ENCODE measurements at places on chromosomes 1 and 21.

GRCh38 chr1:168236836-168237611 is 11.2 kb downstream of the SFT2D2 start:
- no peak for DNase-seq

- DNase-seq = no peak
Observed at GRCh38 chr1:248114890-248115289, 19.9 kb downstream of the OR2L13 start.

GRCh38 chr1:77830946-77831345 is 51.5 kb downstream of the MIGA1 start:
- DNase-seq = no peak

- no peak for DNase-seq
Observed at GRCh38 chr1:198132060-198132781, 24.6 kb upstream of the NEK7 start.

GRCh38 chr21:45954261-45954660 is 27.3 kb upstream of the COL6A1 start:
- no peak for DNase-seq

DNA sequence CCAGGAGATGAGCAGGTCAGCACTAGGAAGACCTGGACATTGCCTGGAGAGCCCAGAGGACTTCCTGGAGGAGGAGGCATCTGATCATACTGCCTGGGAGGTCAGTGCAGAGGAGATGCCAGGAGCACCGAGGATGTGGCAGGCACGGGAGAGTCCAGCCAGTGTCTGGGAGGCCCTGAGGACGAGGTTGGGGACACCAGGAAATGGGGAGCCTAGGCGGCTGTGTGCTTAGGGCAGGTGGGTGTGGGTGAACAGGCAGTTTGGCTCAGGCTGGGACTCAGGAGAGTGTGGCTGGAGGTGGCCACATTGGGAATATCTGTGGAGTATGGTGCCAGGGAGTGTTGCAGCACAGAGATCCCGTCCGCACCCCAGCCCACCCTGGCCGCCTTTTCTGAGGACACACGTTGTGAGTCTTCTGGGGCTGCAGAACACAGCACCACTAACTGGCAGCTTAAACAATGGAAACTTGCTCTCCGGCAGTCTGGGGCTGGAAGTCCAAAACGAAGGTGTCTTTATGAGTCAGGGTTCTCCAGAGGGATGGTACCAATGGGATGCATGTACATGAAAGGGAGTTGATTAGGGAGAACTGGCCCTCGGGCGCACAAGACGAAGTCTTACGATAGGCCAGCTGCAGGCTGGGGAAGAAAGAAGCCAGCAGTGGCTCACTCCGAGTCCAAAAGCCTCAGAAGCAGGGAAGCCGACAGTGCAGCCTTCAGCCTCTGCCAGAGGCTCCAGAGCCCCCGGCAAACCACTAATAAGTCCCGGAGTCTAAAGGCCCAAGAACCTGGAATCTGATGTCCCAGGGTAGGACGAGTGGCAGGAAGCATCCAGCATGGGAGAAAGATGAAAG is 58.0 kb downstream of the FAAP20 start:
- no peak for DNase-seq

- no peak for DNase-seq
Observed at GRCh38 chr1:18396247-18396980, 84.3 kb upstream of the KLHDC7A start.

DNA sequence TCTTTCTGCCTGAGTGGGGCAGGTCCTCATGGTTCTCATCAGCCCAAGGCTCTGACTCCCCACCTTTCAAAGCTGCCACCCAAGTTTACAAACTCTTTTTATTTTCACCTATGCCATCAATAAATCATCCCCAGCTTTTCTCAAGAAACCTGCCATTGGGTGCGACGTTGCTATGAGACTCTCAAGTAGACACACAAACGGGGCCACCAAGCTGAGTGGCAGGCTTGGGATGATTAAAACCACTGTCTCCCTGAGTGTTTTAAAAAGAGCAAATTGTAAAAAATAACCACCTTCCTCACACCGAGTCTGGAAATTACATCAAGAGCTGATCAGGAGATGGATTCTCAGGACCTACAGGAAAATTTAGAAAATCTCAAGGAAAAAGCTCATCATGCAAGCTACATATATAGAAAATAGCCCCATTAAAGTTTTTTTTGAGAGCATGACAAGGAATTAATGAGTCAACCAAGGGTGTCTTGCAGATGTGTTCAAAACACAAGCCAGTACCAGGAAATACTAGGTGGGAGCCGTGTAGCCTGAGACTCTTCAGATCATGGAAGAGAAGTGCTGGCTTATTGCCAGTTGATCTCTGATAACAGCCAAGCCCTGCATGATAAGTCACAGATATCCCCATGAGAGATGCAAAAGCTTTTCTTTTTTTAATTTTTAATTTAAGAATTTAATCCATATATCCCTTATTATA is 158.4 kb upstream of the BACE2 start:
- no peak for DNase-seq

DNA sequence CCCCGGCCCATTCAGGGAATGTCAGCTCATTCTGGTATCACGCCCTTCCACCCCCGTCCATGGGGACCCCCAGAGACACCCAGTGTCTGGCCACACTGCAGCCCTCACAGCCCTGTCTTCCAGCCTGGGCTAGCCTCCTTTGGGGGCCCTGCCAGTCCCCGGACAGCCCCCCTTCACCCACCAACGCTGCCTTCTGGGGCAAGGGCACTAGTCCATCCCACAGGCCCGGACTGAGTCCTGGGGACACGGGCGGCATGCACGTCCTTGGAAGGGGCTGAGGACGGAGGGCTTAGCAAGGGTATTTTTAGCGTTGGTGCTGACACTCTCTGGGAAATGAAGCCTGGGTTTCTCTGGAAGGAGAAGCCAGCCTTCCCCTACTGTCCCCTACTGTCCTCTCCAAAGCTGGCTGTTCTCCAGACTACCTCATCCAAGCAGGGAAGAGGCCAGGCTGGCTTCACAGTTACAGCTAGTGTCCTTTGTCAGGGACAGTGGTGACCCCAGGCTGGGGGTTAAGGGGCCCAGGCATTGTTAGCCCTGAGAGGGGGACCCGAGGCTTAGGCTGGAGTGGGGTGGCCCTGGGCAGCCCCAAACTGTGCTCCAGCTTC is 39.5 kb downstream of the COQ8A start:
- DNase-seq = no peak

- DNase-seq = no peak
Observed at GRCh38 chr21:27693376-27693775, 726.5 kb upstream of the ADAMTS5 start.

DNA sequence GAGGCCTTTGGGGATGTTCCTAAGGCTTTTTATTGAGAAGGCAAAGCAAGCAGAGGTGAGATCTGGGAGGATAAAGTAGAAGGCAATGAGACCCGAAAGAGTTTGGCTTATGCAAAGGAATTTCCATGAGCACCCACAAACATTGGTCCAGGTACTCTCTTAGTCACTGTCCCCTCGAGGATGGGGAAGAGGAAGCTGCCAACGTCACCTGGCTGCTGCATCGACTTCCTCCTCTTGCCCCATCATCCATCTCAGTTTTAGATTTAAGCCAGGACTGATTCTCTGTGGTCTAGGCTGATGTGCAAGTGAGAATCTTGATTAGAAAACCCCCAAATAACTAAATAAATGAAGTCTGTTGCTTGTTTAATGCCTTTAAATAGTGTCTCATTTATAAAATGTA is 28.7 kb downstream of the RUNX1 start:
- DNase-seq = no peak

GRCh38 chr1:231338270-231339128 is at the start of gene SPRTN:
TSS of gene SPRTN (plus strand) at chr1:231338293. CDS start at chr1:231338384, 91 bp downstream.
- DNase-seq = no peak

- DNase-seq = no peak
Observed at GRCh38 chr21:35268261-35268660, 219.2 kb upstream of the RUNX1 start.

GRCh38 chr1:183905508-183906113 is 100.7 kb downstream of the RGL1 start:
- no peak for DNase-seq

DNA sequence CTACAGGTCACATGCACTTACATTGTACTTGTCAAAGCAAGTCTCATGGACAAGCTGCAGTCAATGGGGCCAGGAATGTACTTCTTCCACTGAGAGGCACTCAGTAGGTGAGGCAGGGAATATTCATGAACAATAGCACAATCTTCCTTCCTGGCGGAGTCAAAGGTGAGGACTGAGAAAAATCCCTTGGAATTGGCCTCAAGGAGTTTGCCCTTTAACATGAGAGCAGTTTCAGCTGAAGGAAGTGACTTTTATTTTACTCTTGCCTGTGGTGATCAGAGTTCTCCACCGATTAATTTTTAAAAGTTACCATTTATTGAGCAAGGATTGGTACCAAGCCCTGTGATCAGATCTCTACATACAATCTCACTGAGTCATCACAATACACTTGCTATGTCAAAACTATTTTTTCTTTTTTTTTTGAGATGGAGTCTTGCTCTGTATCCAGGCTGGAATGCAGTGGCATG is 11.2 kb upstream of the AK2 start:
- DNase-seq = no peak

DNA sequence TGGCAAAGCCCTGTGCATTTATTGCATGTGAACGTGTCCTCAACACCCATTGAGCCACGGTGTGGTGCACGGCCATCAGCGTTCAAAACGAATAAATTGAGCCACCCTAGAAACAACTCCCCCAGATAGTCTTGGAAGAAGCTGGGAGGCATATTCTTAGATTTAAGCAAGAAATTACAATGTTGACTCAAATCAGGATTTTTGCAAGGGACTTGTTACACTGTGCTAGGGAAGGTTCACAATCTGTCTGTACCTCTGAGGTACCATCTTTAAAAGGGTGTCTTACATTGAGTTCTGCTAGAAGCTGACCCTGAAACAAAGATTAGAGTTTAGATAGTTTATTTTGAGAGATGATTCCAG is 16.2 kb downstream of the CD247 start:
- DNase-seq = no peak

GRCh38 chr1:228786361-228787129 is 51.3 kb downstream of the RHOU start:
- DNase-seq = no peak

DNA sequence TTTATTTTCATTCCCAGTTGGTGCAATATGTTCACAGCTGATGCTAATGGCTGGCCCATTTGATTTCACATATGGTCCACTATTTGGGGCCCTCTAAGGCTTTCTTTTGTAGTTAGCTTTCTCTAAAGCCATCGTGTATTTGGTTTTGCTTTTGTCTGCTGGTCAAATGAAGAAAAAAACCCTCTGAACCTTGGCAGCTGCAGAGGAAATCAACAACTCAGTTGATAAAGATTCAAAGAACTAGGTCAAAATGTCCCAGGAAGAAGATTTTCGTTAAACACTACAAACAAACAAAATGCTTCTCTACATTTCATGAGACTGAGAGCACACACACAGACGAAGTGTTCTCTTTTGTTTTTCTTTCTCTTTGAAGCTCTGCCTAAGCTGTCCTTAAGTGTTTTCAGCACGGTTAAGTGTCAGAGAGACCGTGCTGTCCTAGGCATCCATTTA is 655.0 kb downstream of the RWDD3 start:
- DNase-seq = no peak

- DNase-seq = no peak
Observed at GRCh38 chr1:6348511-6349191, 44.9 kb downstream of the ACOT7 start.

GRCh38 chr1:46041974-46042373 is 90.5 kb downstream of the PIK3R3 start:
- no peak for DNase-seq

- DNase-seq = no peak
Observed at GRCh38 chr1:201513498-201514243, 6.7 kb upstream of the CSRP1 start.

DNA sequence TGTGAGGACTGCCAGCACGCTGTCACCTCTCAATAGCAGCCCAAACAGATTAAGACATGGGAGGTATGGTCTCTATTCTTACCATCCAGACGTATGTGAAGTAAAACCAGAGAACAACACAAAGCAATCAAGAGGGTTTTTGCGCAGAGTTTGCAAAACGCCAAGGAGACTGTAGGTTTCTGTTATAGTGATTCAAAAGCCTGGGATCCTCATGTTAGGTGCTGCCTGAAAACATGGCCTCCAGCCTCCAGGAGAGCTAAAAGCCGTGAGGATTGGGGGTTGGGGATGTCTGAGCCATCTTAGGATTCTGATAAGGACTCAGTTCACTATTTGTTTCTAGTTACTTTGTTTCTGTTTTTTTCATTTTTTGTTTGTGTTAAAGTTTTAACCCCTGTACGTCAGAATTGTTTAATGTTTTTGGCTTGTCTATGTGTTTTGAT is 4.2 kb upstream of the CCT8 start:
- DNase-seq = no peak

DNA sequence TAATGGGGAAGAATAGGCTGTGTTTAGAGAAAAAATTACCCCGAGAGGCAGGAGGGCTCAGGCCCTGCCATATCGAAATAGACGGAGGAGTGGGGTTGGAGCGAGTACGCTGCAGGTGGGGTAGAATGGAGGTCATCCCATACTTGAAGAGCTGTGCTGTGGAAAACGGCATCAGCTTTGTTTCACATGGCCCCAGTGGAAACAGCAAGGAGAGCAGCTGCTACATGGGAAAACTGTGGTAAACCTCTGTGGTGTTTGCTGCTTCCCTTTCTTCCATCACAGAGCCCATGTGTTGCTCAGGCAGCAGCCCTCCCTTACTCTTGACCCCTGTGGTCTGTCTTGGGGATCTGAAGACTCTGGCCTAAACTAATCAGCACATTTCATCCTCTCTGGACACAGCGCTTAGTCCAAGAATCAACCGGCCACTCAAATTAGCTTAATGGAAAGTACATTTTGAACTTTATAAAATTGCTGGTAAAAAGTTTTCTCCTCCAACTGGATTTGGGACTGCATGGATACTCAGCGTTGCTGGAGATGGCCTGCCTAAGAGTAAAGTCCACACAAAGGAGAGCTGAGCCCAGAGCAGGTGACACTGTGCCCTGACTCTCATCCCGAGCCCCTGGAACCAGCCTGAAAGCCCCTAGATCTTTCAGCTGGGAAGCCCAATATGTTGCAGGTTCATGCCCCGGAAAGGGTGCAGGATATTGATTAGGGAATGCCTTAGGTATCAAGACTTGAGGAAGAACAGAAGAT is 127.1 kb upstream of the GADD45A start:
- DNase-seq = no peak

GRCh38 chr1:181493166-181493565 is 9.8 kb downstream of the CACNA1E start:
- no peak for DNase-seq

GRCh38 chr1:39654291-39654690 is 14.8 kb upstream of the HEYL start:
- no peak for DNase-seq

DNA sequence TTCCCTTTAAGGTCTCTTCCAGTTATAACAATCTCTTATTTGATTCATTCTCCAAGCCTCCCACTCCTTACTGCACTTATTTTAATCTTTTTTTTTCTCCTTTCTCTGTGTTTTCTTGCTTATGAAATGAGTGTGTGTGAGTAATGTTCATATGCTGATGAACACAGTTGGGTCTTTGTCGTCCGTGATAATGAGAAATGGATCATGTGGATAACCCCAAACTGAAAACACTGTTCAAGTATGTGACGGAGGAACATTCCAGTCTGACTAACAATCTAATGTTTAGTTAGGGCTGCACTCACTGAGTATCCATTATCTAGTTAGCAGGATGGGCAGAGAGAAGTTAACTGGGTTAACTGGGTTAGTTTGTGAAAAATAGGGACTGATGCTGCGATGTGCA is 253.1 kb upstream of the DUSP10 start:
- no peak for DNase-seq

All from stimulated activated CD8-positive, alpha-beta memory T cell treated with anti-CD3 and anti-CD28 coated beads, Interleukin-7, amount 100 ng/mL, for 1 hour (primary cell).